ENCODE measurements at places on chromosomes 11 and 22. TPM values are rescaled to one million over a fixed set of nuclear protein-coding genes. Genes with fewer than 3 reads are reported as not detected.

- H3K4me3 ChIP-seq, result no peak overlapping the region
- no peaks in the 10 kb centered on the region for H3K36me3 ChIP-seq
- no peaks in the 10 kb centered on the region for H3K4me1 ChIP-seq
- no peak for DNase-seq
- no peaks in the 10 kb centered on the region for H3K27me3 ChIP-seq
Measured at GRCh38 chr22:33582822-33583400, 337.4 kb downstream of the LARGE1 start.

Gene LRRC74B
- total RNA-seq, result not detected

DNA sequence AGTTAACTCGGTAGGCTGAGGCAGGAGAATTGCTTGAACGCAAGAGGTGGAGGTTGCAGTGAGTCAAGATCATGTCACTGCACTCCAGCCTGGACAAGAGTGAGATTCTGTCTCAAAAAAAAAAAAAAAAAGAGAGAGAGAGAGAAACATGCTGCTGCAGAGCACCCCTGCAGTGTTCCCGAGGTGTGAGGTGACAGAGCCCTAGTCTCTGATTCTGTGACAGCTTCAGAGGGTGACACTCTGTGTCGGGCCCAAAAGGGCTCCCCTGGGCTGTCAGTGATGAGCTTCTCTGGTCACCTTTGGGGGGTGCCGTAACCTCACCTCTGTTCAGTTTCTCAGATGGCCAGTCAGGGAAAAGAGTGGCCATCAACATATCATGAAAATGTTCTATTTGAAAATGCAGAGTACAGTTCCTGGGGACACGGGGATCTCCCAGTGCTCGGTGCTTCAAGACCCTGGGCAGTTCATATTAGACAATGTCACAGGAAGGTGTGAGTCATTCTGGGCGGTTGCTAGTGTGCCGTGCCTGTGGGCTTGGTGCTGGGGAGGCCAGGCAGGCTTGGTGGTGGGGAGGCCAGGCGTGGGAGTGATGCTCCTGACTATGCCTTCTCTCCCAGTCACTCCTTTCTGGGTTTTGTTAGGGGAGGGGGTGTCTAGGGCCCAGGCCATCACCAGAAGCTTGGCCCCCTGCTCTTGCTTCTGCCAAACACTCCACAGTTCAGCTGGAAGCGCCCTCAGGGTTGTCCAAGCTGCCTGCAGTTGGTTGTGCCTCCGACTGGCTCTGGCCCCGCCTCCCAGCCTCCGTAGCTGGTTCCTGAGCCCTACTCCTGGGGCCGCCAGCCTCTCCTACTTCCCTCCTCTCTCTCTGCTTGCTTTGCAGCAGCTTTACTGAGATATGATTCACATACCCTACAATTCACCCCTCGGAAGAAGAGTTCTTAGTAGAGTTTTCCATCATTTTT, 52.5 kb upstream of the CLDN5 start:
- H3K4me3 ChIP-seq, result no peak overlapping the region
- peaks cover 6% of the 10 kb centered on the region for H3K27me3 ChIP-seq
- peaks cover 23% of the 10 kb centered on the region for H3K4me1 ChIP-seq
- H3K36me3 ChIP-seq, result no peaks in the 10 kb centered on the region
- peak overlapping the region; percentile 80 for H3K27ac ChIP-seq

GRCh38 chr11:78392854-78393253, 24.8 kb downstream of the GAB2 start:
- peaks cover 16% of the 10 kb centered on the region for H3K4me1 ChIP-seq
- no peak for DNase-seq
- no peaks in the 10 kb centered on the region for H3K36me3 ChIP-seq

Gene KREMEN1
- total RNA-seq, result 34.3 TPM

DNA sequence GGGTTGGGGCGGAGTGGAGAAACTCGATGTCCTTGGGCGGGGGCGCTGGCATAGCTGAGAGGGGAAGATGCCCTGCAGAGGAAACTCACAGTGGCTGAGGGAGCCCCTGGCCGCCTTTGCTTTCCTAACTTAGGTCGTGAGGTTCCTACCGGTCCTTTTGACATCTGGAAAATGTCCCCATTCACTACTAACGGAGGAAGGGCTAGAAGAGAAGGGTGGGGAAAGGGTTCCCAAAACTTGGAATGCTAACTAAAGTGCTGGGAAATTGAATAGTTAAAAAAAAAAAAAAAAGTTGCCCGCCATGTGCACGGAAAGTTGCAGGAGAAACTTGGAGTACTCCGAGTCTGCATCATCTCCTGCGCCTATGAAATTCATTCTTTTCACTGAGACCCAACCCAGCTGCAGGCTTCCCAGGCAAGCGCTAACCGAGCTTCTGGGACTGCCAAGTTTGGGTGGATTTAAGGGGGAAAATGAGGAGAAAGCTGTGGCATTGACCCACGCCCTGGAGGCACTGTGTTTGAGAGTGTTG, 796 bp downstream of the TIMP3 start:
- peaks cover 2% of the 10 kb centered on the region for H3K4me1 ChIP-seq
- H3K27ac ChIP-seq, result peak overlapping the region; percentile 74
- H3K4me3 ChIP-seq, result peak overlapping the region; percentile 80
- H3K36me3 ChIP-seq, result no peaks in the 10 kb centered on the region
- peaks cover 4% of the 10 kb centered on the region for H3K27me3 ChIP-seq
- no peak for DNase-seq

DNA sequence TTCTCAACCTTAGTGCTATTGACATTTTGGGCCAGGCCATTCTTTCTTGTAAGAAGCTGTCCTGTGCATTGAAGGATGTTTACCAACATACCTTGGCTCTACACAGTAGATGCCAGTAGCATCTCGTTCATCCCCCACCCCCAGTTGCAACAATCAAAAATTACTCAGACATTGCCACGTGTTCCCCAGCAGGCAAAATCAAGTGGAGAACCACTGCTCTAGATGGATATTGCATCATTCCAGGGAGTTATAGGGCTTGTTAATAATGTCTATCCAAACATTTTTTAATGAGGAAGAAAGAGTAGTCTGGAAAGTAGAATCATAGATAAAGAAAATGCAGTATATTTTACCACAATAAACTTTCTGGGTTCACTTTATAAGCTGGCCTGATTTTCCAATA, 64.1 kb downstream of the PRMT3 start:
- H3K4me3 ChIP-seq, result no peak overlapping the region
- H3K27me3 ChIP-seq, result no peaks in the 10 kb centered on the region
- H3K27ac ChIP-seq, result no peak overlapping the region
- no peak for DNase-seq
- no peaks in the 10 kb centered on the region for H3K4me1 ChIP-seq
- peaks cover 21% of the 10 kb centered on the region for H3K36me3 ChIP-seq

Gene YPEL4
- total RNA-seq, result not detected

Gene TIMM10B
- 17.0 TPM for total RNA-seq

- no peaks in the 10 kb centered on the region for H3K27me3 ChIP-seq
- H3K36me3 ChIP-seq, result no peaks in the 10 kb centered on the region
- H3K27ac ChIP-seq, result peak overlapping the region; percentile 85
- H3K4me1 ChIP-seq, result peaks cover 77% of the 10 kb centered on the region
- H3K4me3 ChIP-seq, result peak overlapping the region; percentile 14
Measured at GRCh38 chr11:76768088-76768908, 14.9 kb upstream of the TSKU start.

Gene UBQLNL
- 0.27 TPM for total RNA-seq

DNA sequence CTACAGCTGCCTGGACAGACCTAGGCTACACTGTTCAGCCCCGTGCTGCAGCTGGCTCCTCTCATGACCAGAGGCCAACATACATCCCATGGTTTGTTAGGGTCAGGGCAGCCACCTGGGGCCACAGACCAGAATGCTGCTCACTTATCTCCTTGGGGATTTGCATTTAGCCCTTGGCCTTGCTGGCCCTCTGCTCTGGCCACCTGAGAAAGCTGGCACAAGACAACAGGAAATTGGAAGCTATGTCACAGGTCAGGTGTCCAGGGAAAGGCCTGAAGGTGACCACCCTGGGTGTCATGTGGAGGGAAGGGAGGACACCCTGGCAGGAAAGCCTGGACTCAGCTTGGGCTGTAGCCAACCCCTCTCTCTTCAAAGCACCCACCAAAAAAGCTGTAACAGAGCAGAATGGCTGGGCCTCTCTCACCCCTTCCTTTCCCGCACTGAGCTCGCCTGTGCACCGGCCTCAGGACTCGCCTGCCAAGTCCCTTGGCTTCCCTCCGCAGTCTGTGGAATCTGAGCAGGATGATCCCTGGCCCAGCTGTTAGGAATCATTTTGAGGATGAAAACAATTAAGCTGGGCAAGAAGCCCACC, 86.3 kb downstream of the SNX19 start:
- no peak for DNase-seq
- no peaks in the 10 kb centered on the region for H3K27me3 ChIP-seq
- no peaks in the 10 kb centered on the region for H3K36me3 ChIP-seq
- no peak overlapping the region for H3K4me3 ChIP-seq
- no peak overlapping the region for H3K27ac ChIP-seq

GRCh38 chr11:75938543-75938942, 123.5 kb downstream of the UVRAG start:
- H3K4me1 ChIP-seq, result peaks cover 22% of the 10 kb centered on the region

Gene RTN4RL2
- total RNA-seq, result 0.68 TPM

Gene POU2AF1
- total RNA-seq, result not detected

- DNase-seq, result no peak
- H3K4me1 ChIP-seq, result no peaks in the 10 kb centered on the region
- H3K27ac ChIP-seq, result no peak overlapping the region
- no peaks in the 10 kb centered on the region for H3K36me3 ChIP-seq
- no peaks in the 10 kb centered on the region for H3K27me3 ChIP-seq
- no peak overlapping the region for H3K4me3 ChIP-seq
Measured at GRCh38 chr11:123841174-123841573, 35.0 kb upstream of the OR6M1 start.

Gene AP2A2
- 48.6 TPM for total RNA-seq

GRCh38 chr11:13463779-13464290, 813 bp upstream of the BTBD10 start:
- H3K4me3 ChIP-seq, result peak overlapping the region; percentile 81
- no peaks in the 10 kb centered on the region for H3K27me3 ChIP-seq
- peaks cover 47% of the 10 kb centered on the region for H3K4me1 ChIP-seq
- H3K27ac ChIP-seq, result peak overlapping the region; percentile 93
- no peaks in the 10 kb centered on the region for H3K36me3 ChIP-seq

Gene PLA2G6
- total RNA-seq, result 24.2 TPM

DNA sequence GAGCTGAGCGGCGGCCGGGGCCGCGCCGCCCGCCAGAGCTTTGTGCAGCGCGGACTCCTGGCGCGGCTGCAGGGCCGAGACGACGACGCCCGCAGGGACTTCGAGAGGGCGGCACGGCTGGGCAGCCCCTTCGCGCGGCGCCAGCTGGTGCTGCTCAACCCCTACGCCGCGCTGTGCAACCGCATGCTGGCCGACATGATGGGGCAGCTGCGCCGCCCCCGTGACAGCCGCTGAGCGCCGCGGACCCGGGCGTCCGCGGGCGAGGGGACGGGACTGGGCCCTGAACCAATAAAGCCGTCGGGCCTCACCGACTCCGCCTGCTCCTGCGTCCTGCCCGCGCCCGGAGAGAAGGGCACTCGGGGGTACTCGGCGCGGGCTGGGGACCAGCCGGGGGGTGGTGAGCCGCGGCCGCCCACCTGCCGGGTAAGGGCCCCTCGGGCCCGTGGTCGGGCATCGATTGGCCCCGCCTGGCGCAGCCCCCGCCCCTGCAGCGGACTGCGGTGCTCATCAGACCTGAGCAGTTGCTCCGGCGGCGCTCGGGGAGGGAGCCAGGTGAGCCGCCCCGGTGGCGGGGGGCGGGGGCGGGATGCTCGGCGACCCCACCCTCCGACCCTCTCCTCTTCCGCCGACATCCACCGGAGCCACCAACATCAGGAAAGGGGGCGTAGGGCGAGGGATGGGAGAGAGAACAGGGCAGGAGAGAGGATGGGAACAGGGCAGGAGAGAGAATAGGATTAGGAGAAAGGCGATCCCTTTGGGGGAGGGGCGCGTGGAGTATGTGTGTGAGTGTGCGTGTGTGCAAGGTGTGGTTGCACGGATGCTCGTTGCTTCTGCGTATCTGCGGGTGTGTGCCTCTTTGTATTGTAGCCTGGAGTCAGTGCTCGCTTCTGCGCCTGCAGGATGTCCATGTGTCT, at the start of gene TMEM25:
TMEM25 (plus strand) TSS at position 510 of the 914 bp plus-strand sequence. CDS start 610 bp downstream, outside the sequence.
- H3K4me1 ChIP-seq, result peaks cover 23% of the 10 kb centered on the region
- H3K27ac ChIP-seq, result peak within 1 kb of the TSS; percentile 86
- peak within 1 kb of the TSS; percentile 88 for H3K4me3 ChIP-seq
- DNase-seq, result no peak
- H3K36me3 ChIP-seq, result no peaks in the 10 kb centered on the region
- H3K27me3 ChIP-seq, result no peaks in the 10 kb centered on the region

Gene SLCO2B1
- 13.1 TPM for total RNA-seq

Gene CASP5
- not detected for total RNA-seq

DNA sequence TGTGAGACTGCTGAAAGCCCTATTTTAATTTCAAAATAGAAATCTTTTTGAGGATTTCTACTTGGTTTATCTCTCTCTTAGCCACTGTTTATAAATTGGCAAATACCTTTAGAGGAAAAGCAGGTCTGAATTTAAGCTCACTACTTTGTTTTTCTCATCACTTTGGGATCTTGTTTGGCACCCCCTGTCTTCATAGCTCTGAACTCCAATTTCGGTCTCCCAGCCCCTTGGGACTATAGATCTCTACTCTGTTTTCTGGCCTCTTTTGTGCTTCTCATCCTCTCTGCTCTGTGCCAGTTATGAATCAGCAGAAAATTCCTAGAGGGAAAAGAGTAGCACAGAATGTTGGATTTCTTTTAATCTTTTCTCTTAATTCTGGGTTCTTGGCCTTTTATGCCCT, 118.3 kb downstream of the CYP2R1 start:
- H3K4me1 ChIP-seq, result no peaks in the 10 kb centered on the region
- H3K4me3 ChIP-seq, result no peak overlapping the region
- no peak overlapping the region for H3K27ac ChIP-seq
- no peak for DNase-seq

DNA sequence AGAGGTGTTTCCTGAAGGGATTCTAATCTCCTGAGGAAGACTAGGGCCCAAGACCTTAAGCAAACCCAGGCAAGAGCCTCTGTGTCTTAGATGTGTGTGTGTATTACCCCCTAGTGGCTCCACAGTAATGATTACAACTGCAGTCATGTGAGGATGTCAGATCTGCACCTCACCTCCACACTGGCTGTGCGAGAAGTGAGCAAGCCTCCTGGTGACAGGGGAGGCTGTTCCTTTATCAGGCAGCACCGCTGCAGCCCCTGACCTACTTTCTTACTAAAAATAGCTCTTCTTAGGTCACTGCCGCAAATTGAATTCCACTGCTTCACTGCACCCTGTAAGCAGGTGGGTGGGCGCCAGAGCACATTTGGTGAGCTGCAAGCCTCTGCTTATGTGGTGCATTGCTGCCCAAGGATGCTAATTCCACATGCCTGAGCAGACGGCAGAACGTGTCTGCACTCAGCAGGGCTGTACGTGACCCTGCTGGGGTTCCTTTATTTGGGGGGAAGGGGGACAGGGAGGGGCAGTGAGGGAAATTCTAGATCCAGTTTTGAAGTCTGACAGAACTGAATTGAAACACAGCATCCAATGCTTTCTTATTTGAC, 112.4 kb downstream of the KCNC1 start:
- DNase-seq, result no peak
- peaks cover 6% of the 10 kb centered on the region for H3K36me3 ChIP-seq
- peaks cover 6% of the 10 kb centered on the region for H3K4me1 ChIP-seq

Gene OR4A5
- not detected for total RNA-seq

DNA sequence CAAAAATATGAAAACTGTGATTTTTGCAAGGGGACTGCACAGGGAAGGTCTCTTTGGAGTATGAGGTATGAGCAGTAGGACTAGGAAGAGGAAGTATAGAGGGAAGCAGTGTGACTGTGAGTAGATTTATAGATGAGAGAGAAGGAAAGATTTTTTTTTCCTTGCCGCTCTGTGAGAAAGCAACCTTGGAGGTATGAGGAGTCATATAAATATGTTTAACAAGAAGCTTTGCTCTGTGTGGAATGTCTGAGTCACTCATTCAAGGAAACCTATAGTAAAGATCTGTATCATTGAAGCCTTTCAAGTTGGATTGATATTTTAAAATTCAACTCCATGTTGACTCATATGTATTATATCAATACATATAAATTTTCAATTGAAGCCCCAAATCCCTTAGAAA, 26.2 kb downstream of the DNHD1 start:
- DNase-seq, result no peak
- H3K4me1 ChIP-seq, result no peaks in the 10 kb centered on the region
- peaks cover 28% of the 10 kb centered on the region for H3K36me3 ChIP-seq
- no peak overlapping the region for H3K4me3 ChIP-seq
